ENCODE measurements at places on chromosomes 6 and 20.

GRCh38 chr6:15770347-15771143, 107.7 kb upstream of the DTNBP1 start:
- no peak for DNase-seq

GRCh38 chr6:3456898-3457709, at the start of gene SLC22A23:
Gene SLC22A23, minus strand, starts transcription at chr6:3457050. Its CDS starts 491 bp downstream, at chr6:3456559.
- DNase-seq: peak; percentile 64

GRCh38 chr6:66964216-66964615, 1257.2 kb upstream of the EYS start:
- no peak for DNase-seq

- DNase-seq: no peak
Observed at GRCh38 chr20:25535762-25536161, 49.6 kb downstream of the NINL start.

GRCh38 chr6:22271081-22271480, 25.8 kb downstream of the PRL start:
- DNase-seq: no peak

- no peak for DNase-seq
Observed at GRCh38 chr20:53101992-53102760, 130.0 kb downstream of the TSHZ2 start.

GRCh38 chr20:61815176-61815575, 250.5 kb downstream of the TAF4 start:
- DNase-seq: no peak

- DNase-seq: no peak
Observed at GRCh38 chr6:17565399-17565798, 34.7 kb upstream of the FAM8A1 start.

DNA sequence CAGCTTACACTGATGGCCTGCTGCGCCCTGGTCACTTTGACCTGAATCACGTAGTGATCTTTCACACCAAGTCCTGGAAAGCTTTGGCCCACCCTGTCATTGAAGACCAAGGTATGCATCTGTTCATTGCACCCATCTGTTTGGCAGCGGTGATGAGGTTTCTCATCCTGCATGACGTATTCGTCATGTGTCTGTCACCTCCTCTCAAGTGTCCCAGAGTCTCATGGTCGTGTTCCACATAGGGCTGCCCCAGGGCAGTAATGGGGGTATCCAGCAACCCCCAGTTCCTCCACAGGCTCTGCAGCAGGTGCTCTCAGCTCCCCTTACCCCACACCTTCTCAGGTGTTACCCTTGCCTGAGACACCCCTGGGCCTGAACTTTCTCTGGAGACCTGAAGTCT, 104.1 kb downstream of the SYNDIG1 start:
- no peak for DNase-seq

GRCh38 chr20:63129991-63130657, 85.8 kb downstream of the YTHDF1 start:
- DNase-seq: no peak

- no peak for DNase-seq
Observed at GRCh38 chr6:142474531-142475289, 172.9 kb downstream of the ADGRG6 start.

- no peak for DNase-seq
Observed at GRCh38 chr6:93398723-93399122, 20.6 kb downstream of the EPHA7 start.

GRCh38 chr20:50381771-50382593, 128.2 kb upstream of the PTPN1 start:
- no peak for DNase-seq

DNA sequence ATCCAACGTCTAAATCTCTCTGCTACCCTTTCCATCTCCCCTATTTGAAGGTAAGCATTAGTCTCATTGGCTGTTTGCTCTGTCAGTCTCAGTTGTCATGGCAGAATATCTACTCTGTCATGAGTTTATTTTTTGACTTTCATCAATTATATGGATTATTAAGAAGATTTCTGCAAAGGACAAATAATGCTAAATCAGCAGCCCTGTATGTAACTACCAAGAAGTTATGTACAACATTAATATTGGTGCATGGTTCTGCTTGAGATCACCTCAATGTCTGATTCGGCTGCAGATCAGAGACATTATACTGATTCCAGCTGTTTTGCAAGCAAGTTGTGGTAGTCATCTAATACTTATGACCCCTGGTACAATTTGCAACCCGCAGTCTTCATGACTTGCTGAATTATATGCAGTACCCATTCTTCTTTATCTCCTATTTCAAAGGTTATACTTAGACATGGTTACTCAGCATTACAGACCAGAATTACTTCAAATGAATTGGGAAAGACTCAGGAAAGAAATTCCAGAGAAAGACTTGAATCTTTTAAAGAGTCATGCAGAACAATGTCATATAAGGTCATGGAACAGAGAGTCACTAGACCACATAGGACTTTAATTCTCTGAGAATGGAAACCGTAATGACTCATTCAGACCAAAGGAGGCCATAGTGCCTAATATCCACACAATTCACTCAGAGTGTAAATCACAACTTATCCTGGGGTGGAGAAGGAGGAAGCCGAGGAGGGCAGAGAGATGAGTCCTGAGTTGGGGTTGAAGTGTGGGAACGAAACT, 201.4 kb downstream of the IBTK start:
- DNase-seq: no peak

- DNase-seq: no peak
Observed at GRCh38 chr6:11423072-11423471, 114.5 kb upstream of the TMEM170B start.

GRCh38 chr6:45929421-45930361, 86.0 kb downstream of the CLIC5 start:
- DNase-seq: no peak

DNA sequence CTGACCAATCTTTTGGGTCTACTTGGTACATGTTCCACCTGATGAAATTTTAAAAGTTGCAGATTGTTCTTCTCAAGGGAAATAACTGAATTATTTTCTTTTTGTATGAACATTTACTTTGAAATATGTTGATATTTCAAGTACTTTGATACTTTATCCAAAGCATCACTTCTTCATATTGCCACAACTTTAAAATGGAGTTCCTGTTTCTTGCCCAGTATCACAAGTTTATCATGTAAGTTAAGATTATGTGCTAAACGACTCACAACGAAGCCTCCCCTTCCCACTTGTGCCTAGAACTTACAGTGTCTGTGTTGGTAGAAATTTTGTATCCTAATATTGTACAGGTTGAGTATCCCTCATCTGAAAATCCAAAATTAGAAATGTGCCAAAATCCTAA, 108.4 kb downstream of the ARID1B start:
- DNase-seq: no peak

- no peak for DNase-seq
Observed at GRCh38 chr20:1741309-1742048, 83.9 kb upstream of the SIRPG start.

DNA sequence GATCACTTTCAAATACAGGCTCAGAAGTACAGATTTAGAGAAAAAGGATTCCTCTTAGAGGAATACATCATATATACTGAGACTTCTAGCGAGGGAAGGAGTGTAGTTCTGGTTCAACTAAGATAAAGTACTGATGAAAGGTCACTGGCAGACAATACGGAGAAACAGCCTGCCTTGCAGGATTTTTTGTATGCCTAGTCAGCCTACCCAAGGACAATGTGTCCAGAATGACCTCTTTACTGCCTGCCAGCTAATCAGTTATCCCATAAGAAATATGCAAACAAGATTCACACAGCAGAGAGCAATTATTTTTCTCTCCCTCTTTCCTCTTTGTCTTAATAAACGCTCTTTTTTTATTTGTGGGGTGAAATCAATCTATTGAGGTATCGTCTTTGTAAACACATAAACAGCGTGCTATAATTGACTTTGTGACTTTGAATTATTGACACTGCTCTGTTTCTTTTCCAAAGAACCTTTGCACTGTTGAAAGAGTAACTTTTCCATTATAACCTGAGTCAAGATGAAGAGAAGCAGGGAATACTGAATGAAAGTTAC, 1.4 kb upstream of the TSPYL4 start:
- no peak for DNase-seq

DNA sequence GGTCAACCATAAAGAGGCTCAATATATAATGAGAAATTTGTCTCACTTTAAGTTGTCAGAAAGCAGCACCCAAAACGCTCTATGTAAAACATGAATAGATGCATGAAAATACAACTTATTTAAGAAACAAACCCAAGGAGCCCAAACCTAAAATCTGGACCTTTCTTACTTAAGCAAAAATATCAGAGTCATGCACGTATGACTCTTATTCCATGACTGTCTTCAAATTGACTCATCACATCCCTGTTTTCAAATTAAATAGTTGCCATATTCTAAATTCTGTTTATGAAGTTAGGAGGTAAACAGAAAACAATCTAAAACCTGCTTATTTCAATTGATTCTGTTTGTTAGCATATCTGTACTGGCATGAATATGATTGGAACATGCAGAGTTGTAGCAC, 42.1 kb downstream of the ANKRD6 start:
- DNase-seq: no peak

- no peak for DNase-seq
Observed at GRCh38 chr20:56924292-56925081, 295.4 kb downstream of the TFAP2C start.

GRCh38 chr6:111087106-111087835, at the start of gene SLC16A10:
Gene SLC16A10, plus strand, starts transcription at chr6:111087503. Its CDS starts 250 bp downstream, at chr6:111087753.
- DNase-seq: peak; percentile 93

DNA sequence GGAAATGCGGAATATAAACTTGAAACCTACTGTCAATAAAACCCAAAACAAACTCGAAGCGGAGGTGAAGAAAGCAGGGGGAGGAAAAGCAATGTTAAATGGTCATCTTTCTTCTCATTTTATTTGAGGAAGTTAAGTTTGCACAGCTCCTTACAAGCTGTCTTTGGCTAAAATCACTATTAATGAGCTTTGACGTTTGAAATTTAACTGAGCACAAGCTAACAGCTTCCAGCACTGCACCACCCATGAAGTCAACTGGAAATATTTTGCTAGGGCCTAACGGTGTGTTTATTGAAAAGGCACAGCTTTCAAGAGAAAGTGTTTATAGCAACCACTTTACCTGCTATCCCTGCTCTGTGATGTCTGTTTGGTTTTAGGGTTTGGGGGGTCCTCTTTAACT, 103.8 kb downstream of the PKHD1 start:
- DNase-seq: no peak

GRCh38 chr20:36217226-36217625, 19.1 kb upstream of the AAR2 start:
- DNase-seq: no peak

- DNase-seq: no peak
Observed at GRCh38 chr6:119148825-119149525, 70.5 kb upstream of the FAM184A start.

DNA sequence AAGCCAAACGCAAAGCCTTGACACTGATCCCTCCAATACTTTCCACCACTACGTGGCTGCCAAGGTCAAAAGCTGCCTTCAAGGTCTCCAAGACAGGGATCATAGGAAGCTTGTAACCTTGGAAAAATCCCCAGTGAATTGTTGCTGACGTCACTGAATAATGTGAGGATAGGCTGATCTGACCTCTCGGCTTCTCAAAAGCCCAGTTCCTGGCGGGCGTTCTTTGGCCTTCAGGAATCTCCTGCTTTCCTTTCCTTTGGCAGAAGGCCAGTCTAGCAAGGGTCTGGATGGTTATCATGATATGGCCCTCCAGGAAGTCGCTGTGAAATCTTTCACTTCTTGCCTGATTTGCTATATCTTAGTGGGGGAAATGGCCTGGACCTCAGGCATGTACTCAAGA, 61.4 kb upstream of the TNFAIP3 start:
- DNase-seq: no peak

GRCh38 chr20:38602185-38602581, 574 bp downstream of the ARHGAP40 start:
- no peak for DNase-seq

DNA sequence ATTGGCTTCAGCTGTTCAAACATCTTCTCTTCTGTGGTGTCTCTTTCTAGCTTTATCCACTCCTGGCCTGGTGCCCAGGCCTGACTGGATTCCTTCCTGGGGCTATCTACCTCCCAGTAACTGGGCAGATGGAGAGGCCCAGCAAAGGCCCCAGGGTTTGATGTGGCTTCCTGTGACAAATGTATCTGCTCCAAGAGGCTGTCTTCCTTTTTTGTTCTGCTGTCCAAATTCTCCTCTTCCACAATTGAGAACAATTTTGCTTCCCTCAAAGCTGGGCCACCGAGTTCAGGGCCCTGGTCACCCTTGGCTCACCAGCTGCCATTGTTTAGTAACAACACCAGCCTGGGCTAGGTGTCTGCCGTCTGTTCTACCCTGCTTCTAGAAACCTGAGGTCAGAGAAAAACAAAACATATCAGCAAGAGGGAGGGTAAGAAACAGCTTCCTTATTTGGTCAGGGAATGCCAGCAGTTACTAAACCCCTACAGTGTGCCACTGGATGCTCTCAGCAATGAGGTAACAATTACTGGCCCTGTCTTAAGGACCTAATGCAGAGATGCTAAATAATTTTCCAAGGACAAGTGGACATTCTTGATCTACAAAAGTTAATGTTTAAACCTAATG, 3.9 kb downstream of the ZFP57 start:
- DNase-seq: no peak

DNA sequence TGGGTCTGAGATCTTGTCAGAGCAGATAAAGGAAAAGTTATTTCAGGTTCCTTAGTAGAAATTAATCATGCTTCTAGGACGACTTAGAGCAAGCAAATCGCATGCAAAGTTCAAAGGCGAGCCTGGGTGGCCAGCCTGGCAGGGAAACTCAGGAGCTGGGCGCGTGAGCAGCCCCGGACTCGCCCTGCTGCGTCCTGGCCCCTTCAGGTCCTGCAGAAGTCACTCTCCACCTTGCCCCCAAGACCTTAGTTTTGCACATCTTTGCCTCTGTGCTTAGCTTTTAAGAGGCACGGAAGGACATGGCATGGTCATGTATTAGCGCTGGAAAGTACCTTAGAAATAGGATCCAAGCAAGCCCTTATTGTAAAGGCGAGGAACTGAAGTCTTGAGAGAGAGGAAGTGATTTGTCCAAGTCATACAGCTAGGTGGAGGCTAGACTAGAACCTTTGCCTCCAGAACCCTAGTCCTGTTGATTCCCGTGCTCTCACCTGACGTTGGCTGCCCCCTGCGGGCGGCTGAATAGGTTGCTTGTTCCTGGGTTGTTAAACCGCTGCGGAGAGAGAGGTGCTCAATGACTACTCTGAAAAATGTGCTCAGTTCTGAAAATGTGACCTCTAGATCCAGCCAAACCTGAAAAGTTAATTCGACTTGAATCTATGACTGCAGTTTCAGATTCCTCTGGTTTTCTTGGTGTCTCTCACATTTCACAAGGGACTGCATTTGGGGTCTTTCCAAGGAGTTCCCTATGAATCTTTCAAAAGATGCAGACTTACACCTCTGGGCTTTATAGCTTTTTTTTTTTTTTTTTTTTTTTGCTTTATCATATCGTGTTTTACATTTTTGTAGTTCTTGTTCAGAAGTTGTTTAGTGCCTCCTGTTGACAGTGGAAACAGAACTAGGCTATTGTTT, 2.7 kb downstream of the MYB start:
- DNase-seq: peak; percentile 72

- no peak for DNase-seq
Observed at GRCh38 chr6:40634429-40634828, 47.3 kb upstream of the LRFN2 start.

Data from CD4-positive, alpha-beta T cell (primary cell).